ENCODE measurements at places on chromosomes 11 and 22. TPM values are rescaled to one million over a fixed set of nuclear protein-coding genes. Genes with fewer than 3 reads are reported as not detected.

DNA sequence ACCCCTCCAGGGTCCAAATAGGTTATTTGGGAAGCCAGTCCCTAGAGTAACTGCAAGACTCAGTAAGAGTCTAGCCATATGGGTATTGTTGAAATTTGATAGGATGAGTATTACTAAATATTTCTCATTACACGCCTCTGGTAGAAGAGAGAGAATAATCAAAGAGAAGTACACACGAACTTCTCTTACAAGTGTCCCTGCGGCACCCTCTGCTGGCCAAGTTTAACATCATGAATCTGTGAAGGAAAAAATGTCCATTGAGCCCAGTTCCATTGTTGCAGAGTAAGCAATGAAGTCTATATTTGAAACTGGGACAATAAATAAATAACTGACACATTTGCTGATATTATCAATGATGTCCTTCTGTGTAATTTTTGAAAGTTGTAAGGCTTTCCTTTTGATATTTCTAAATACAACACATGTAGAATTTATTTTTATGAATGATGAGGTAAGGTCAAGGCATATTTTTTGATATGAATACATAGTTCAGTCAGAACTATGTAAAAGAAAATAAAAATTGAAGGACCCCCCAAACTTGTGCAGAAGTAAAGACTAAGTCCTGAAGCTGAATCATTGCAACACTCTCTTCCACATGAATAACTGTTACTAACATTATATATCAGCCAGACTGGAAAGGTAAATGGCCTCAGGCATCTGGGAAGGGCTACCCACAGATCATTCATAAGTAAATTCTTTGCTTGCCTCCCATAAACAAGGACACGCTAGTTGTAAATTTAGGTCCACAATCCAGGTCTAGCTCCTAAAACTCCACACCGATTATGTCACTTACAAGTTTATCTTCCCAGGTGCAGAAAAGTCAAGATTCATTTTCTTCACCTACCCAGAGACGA lies 10.0 kb downstream of the OR51L1 start:
- peak; percentile 14 for DNase-seq

OR51I1 gene
- 0.59 TPM for total RNA-seq

- DNase-seq, result no peak
Observed at GRCh38 chr22:21940521-21940920, 12.1 kb downstream of the PPM1F start.

GRCh38 chr22:31612891-31613285 lies 49.1 kb downstream of the PISD start:
- DNase-seq, result no peak

GLB1L2 gene
- total RNA-seq, result 2.7 TPM

- no peak for DNase-seq
Observed at GRCh38 chr11:118012083-118012669, 26.0 kb downstream of the IL10RA start.

DNA sequence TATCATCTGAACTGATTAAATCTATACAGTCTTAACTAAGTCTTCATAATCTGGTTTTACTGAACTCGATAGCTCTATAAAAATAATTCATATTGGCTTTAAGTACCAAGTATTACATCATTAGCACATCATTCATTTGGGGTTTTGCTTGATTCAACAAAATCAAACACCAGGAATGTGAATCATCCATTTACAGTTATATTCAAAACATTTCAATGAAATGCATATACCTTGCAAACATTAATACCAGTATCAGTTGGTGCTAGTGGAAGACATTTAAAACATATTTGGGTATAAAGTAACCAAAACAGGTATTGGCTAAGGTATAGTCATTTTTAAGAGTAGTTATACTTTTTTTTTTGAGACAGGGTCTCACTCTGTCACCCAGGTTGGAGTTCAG lies 12.2 kb upstream of the CCDC89 start:
- no peak for DNase-seq

GRCh38 chr22:26990503-26991189 lies 333.3 kb downstream of the MIAT start:
- DNase-seq, result no peak

- no peak for DNase-seq
Observed at GRCh38 chr22:36858156-36858555, 2.6 kb upstream of the NCF4 start.

- DNase-seq, result no peak
Observed at GRCh38 chr11:62770778-62771143, 435 bp upstream of the TAF6L start.

- no peak for DNase-seq
Observed at GRCh38 chr22:24153353-24153752, 27.9 kb upstream of the SUSD2 start.

DNA sequence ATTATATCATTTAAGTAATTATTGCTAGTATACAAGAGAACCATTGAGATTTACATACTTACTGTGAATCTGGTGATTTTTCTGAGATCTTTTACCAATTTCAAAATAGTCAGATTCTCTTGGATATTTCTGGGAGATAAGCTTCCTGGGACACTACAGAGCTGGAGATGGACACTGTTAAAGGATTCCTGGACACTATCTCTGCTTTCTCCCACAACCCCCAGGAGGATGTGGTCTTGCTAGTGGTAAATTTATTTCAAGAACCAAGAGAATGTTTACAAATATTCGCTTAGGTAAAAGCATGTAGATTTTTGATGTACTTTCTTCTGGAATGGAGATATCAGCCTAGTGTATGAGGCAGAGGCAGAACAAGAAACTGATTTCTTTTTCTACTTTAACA lies 12.9 kb downstream of the CCDC82 start:
- no peak for DNase-seq

- no peak for DNase-seq
Observed at GRCh38 chr22:20425566-20426258, 11.9 kb downstream of the SCARF2 start.

TCN2 gene
- 5.1 TPM for total RNA-seq

- DNase-seq, result no peak
Observed at GRCh38 chr11:93132836-93133235, 65.0 kb downstream of the SLC36A4 start.

GRCh38 chr11:1742371-1742770 lies 8.0 kb downstream of the IFITM10 start:
- no peak for DNase-seq

BIRC2 gene
- 66.5 TPM for total RNA-seq

DNA sequence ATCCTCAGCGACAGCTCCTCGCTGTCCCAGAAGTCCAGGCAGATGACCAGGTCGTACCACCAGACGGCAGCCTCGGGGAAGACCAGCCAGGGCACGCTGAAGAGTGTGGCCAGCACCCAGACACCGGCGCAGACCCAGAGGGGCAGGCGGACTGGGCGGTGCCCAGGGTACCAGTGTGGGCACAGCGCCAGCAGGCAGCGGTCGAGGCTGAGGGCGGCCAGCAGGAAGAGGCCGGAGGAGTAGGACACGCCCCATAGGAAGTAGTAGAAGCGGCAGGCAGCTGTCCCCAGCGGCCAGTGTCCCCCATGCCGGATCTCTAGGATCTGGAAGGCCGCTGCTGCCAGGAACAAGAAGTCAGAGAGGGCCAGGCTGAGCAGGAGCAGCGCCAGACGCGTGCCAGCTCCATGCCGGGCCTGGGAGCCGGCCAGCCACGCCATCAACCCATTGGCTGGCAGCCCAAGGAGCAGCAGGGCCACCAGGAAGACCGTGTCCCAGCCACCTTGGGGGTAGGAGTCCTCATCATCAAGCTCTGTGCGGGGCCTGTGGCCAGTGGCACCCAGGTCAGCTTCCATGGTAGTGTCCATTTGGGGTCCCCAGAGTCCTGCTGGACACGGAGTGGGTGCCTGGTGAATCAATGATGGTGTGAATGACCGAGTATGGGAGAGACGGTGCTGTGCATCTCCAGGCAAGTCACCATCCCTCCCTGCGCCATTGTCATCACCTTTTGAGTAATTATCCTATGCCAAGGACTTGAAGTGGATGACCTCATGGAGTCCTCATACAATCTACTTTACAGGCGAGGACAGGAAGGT lies at the start of gene GPR152:
TSS of gene GPR152 (minus strand) at position 589 of the 812 bp plus-strand sequence. CDS start at position 584, 5 bp downstream.
- no peak for DNase-seq

DNA sequence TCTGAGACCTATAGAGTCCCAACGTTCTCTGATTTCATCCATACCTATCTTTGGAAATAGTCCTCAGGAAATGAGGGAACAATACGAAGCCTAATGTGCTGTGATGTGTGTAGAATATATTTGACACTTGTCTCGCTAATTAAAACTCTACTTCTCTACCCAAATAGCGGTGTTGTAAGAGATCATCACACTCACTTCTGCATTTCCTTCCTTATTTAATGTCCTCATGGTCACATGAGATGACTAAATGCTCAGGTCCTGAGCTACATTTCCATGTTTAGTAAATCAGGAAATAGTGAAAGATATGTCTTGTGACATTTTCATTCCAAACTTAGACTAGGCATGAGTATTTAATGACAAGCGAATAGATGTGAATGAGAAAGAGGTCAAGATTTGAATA lies 112.3 kb downstream of the MAML2 start:
- no peak for DNase-seq

DNA sequence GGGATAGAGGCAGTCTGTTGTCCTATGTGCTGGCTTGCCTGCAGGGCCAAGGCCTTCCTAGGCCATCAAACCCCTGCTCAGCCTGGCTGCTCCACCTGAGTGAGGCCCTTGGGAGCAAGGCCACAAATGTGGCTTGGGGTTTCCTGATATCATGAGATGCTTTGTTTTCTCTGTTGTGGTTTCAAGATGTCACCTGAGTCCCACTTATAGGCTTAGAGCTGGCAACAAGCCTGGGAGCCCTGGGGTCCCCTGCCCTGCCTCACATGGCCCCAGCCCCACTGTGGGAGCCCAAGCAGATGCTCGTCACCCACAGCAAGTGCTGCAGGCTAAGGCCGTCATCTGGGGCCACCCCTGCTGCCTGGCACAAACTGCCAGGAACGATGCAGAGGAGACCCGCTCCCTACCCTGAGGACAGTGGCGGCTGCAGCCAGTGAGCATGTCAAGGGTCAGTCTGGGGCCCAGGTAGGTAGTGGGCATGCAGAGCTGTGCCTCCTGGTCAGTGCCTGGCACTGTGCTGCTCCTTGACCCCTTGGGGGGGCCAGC lies 75.4 kb upstream of the KCNQ1OT1 start:
- no peak for DNase-seq

DNA sequence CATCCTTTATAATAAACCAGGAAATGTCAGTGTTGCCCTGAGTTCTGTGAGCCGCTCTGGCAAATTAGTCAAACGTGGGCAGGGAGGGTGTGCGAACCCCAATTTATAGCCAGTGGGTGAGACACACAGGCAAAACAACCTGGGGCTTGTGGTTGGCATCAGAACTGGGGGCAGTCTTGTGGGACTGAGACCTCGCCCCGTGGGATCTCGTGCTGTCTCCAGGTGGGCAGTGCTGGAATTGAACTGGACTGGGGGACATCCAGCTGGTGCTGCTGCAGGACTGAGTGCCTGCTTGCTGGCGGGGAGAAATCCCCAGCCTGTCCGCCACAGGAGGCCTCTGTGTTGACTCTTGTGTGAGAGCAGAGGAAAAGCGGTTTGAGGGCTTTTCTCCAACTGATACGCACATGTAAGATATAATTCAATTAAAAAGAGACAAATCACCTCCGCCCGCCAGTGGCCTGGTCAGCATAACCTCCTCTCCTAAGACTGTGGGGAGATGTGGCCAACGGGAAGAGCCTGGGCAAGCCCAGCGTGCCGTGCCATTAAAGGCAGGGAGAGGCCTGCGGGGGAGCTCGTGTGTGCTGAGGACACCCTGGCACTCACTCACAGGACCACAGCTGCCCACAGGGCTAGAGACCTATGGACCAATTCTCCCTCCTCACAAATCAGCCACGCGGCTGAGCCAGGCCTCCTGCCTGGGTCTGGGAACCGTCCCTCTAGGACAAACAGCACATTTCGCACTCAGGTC lies 18.4 kb downstream of the SULT4A1 start:
- no peak for DNase-seq

- DNase-seq, result no peak
Observed at GRCh38 chr11:72552399-72552910, 118.1 kb upstream of the CLPB start.

DNA sequence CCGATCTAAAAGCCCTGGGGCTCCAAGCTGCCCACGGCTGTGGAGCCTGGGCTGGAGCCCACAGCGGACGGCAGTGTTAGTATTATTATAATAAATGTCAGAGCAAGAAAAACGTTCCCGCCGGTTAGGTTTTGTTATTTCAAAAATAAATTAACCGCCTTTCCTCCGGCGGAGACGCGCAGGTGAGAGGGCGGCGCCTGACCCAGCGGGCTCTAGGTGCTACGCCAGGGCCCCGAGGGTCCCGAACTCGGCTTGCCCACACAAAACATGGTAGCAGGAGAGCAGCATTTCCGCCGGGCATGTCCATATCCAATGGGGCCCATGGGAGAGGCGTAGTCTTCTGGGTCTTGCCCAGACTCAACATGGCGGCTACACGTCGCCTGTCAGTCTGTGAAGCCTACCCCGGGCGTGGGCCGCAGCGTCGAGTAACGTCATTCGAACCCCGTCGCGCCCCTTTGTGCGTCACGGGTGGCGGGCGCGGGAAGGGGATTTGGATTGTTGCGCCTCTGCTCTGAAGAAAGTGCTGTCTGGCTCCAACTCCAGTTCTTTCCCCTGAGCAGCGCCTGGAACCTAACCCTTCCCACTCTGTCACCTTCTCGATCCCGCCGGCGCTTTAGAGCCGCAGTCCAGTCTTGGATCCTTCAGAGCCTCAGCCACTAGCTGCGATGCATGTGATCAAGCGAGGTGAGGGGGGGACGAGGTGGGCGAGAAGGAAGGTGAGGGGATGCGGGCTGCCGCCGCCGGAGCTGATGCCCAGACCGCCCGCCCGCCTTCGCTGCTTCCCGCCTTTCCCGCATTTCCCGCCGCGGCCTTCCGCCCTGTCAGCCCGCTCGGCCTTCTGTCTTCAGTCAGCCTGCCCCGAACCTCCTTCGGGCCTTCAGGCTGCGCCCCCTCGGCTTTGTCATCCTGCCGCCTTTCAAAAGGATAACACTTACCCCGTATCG lies at the start of gene RRM1:
TSS of gene RRM1 (plus strand) at position 452 of the 944 bp plus-strand sequence. CDS start at position 666, 214 bp downstream.
- DNase-seq, result peak; percentile 94

- no peak for DNase-seq
Observed at GRCh38 chr11:113256431-113257202, 57.8 kb upstream of the TTC12 start.

DNA sequence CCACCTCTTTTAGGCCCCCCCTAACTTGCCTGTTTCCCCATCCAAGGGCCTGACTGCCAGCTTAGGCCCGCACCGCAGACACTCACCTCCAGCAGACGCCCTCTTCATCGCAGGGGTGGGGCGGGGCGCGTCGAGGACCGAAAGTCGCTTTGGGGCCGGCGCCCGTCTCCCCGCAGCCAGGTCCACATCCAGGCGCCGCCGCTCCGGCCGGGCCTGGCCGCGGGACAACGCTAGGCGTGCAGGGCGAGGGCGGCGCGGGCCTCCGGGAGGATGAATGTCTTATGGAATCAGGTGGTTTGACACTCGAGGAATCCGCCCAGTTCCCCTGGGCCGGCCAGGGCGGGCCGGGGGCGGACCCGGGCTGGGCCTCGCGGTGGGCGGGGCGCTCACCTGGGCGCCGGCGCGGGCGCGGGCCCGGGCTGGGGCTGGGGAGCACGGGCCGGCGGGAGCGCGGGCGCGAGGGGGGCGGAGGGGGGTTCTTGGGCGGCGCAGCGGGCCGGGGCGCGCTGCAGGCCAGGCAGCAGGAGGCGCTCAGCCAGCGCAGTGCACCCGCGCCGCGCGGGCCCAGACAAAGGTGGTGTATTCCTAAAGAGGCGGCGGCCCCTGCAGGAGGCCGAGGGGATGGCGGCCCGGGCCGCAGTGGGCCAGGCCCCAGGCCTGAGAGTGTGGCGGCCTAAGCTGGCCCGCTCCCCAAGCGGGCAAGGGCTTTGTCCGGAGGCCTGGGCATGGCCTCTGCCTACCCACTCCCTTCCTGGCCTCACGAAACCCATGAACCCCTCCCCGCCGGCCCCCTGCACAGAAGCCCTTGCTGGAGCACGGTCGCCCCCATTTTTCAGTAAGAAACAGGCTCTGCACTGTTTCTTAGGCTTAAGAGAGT lies 177.6 kb downstream of the IGLL1 start:
- DNase-seq, result no peak

CDHR5 gene
- not detected for total RNA-seq
